Inflammatory macrophage (primary cell): ENCODE measurements at places on chromosomes 5 and 9.
A peak's percentile ranks its signal among the peaks of the same experiment; 100 is the strongest.

DNA sequence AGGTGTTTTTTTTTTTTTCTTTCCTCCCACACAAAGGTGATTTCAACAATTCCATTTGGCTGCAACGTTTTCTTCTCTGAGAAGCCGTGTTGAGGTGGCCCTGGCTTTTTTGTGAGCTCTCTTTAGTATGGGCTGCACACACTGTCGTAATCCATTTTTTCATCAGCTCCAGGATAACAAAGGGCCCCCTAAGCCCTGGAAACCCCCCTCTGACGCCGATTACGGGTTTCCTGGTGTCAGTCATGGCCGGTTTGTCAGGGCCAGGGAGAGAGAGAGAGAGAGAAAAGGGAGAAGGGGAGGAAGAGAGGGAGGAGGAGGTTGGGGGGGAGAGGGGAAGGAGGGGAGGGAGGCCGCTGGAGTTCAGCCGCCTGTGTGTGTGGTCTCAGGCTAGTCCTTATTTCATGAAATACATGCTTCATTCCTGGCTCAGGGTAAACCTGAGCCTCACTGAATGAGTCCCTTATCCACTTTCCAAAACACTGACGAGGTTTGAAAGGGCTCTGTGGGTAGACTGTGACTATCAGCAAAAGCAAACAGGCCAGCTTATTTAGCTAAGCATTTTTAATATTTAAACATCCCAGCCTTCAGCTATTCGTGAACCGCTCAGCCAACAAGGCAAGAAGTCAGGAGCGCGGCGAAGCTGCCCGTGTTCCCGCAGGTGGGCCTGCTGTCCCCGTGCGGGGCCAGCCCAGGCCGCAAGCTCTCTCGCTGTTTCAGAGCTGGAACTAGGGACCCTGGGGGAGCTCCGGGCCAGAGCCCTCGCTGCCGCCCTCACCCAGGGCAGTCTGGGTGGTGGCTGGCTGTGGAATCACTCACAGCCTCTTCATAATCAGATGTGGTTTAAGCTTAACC lies 172.8 kb downstream of the ERCC6L2 start:
- no peak for DNase-seq

- DNase-seq, result peak; percentile 48
Observed at GRCh38 chr5:147576646-147577535, 67.0 kb upstream of the DPYSL3 start.

- peak; percentile 71 for DNase-seq
Observed at GRCh38 chr9:81686614-81687520, 2.5 kb downstream of the TLE1 start.

GRCh38 chr5:73189871-73190376 lies 16.9 kb downstream of the TMEM174 start:
- no peak for DNase-seq

GRCh38 chr9:130474106-130474505 lies 29.3 kb downstream of the ASS1 start:
- no peak for DNase-seq

DNA sequence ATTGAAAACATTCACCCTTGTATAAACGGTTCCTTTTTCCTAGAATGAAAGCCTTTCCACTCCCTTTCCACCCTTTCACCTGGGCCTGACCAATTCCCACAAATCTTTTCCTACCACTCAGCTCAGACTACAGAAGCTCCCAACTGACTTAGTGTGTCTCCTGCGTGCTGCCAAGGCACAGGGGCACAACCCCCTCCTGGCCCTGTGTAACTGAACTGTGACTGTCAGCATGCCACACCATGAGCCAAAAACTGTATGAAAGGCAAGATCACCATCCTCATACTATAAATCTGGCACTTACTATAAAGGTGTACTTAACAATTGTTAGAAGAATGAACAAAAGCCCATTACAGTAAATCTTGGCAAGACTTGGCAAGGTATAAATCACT lies 11.5 kb downstream of the NOL8 start:
- DNase-seq, result no peak

- DNase-seq, result peak; percentile 80
Observed at GRCh38 chr9:70324963-70325362, 66.2 kb downstream of the SMC5 start.

GRCh38 chr5:143713047-143714003 lies 98.6 kb upstream of the HMHB1 start:
- no peak for DNase-seq

- no peak for DNase-seq
Observed at GRCh38 chr9:68781928-68782327, 76.9 kb downstream of the PIP5K1B start.

GRCh38 chr5:61405511-61406295 lies 73.6 kb downstream of the ZSWIM6 start:
- no peak for DNase-seq

DNA sequence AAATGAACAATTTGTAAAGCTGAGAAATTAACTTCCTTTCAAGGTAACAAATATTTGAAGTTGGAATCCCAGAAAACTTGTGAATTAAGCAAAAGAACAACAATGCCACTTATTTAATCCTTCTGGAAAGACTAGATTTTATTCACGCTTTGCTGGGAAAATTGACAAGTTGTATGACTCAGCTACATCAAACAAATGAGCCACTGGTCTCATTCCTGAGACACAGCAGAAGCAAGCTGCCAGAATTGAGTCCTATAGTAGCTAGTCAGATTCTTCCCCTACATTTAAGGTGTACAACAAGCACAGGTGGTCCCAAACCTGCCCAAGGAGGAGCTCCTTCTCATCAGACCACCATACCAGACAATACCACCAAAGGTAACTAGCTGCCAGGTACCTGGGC lies 280.7 kb downstream of the SPOCK1 start:
- no peak for DNase-seq
